ENCODE measurements at places on chromosomes 1 and 21. TPM values are rescaled to one million over a fixed set of nuclear protein-coding genes. Genes with fewer than 3 reads are reported as not detected.

The FAM72C gene
- 0.36 TPM for polyA plus RNA-seq

The ERI3 gene
- 53.1 TPM for polyA plus RNA-seq

DNA sequence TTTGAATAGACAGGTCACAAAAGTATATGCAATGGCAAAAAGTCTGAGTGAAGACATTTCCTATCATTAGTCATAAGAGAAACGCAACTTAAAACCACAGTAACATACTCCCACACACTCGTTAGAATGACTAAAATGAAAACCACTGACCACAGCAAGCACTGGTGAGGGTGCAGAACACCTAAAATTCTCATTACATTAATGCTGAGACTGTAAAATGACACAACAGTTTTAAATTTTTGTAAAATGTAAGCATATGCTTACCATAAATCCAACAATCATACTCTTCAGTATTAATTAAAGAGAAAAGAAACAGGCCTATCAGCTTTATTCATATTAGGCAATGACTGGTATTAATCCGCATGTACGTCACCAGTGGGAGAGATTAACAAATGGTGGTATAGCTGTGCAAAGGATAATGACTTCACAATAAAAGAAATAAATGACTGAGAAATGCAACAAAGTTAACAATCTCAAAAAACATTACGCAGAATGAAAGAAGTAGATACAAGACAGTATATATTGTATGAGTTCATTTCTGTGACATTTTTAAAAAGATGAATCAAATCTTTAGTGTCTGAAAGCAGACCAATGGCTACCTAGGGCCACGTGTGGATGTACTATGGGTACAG, 253.5 kb downstream of the AKT3 start:
- H3K4me1 ChIP-seq: peaks cover 33% of the 10 kb centered on the region
- peak; percentile 73 for DNase-seq
- H3K27me3 ChIP-seq: no peaks in the 10 kb centered on the region
- H3K36me3 ChIP-seq: peaks cover 4% of the 10 kb centered on the region

DNA sequence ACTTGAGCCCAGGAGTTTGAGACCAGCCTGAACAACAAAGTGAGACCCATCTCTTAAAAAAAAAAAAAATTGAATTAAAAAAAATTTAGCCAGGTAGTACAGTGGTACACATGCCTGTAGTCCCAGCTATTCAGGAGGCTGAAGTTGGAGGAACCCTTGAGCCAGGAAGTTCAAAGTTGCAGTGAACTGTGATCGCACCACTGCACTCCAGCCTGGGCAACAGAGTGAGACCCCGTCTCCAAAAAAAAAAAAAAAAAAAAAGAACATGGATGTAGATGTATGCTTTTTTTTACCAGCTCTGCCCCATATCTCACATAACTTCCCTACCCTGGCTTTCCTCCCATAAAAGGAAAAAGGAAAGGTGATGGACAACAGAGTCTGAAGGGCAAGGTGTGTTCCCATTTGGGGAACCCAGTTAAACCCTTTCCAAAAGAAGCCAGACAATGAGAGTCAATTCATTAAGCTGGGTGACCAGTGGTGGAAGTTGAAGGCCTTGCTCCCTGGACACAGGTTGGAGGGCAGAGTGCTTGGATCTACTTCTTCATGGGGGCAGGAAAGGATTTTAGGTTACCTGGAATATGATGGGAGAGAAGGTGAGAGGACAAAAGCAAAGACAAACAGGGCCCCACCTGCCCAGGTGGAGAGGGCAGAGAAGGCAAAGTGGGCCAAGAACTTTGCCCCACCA, 2.9 kb downstream of the KRTCAP2 start:
- H3K4me1 ChIP-seq: peaks cover 56% of the 10 kb centered on the region
- H3K4me3 ChIP-seq: no peak overlapping the region
- H3K27me3 ChIP-seq: peaks cover 22% of the 10 kb centered on the region
- peaks cover 8% of the 10 kb centered on the region for H3K36me3 ChIP-seq

GRCh38 chr1:101379950-101380349, 143.1 kb downstream of the S1PR1 start:
- H3K27me3 ChIP-seq: peaks cover 1% of the 10 kb centered on the region
- H3K4me1 ChIP-seq: peaks cover 9% of the 10 kb centered on the region
- no peak for DNase-seq
- no peaks in the 10 kb centered on the region for H3K36me3 ChIP-seq
- H3K27ac ChIP-seq: peak overlapping the region; percentile 32

- H3K36me3 ChIP-seq: no peaks in the 10 kb centered on the region
- peaks cover 5% of the 10 kb centered on the region for H3K27me3 ChIP-seq
- no peaks in the 10 kb centered on the region for H3K4me1 ChIP-seq
- no peak overlapping the region for H3K27ac ChIP-seq
- no peak overlapping the region for H3K4me3 ChIP-seq
Observed at GRCh38 chr1:246805135-246805716, 81.0 kb downstream of the SCCPDH start.

DNA sequence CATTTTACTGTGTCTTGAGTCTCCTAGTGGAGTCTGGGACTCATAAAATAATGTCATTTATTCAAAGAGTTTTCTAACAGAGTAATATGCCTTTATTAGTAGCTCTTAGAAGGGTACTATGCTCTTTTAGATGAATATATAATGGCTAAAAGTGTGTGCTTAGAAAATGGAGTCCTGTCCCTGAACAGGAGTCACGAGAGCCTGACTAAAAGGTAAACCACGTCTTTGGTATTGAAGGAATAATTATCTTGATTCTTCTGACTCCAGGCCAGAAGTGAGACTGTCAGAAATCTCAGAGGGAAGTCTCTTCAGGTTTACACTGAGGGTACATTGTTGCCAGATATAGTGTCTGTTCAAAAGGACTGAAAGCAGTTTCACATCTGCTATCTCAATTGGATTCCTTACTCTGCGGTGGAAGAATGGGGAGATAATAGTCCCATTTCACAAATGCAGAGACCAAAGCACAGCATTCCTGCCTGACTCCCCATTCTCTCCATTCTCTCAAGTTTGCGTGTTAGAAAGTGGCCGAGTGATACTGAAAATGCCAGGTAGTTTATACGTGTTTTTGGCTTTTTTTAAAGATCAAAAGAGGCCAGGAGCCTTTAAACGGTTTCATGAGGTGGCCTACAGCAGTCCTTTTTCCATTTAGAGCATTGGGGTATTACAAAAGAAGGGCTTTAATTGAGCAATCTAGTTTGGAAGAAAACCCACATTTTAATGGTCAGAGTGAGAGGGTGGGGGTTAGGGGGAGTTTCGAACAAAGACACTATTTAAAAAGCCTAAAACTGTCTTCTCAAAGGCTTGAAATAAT, 176.6 kb downstream of the VPS13D start:
- H3K4me1 ChIP-seq: peaks cover 6% of the 10 kb centered on the region
- peaks cover 41% of the 10 kb centered on the region for H3K36me3 ChIP-seq
- no peak overlapping the region for H3K27ac ChIP-seq

GRCh38 chr1:177227978-177228692, 57.4 kb downstream of the BRINP2 start:
- no peak overlapping the region for H3K4me3 ChIP-seq
- peaks cover 1% of the 10 kb centered on the region for H3K4me1 ChIP-seq
- no peak overlapping the region for H3K27ac ChIP-seq

GRCh38 chr1:53270107-53270506, 31.8 kb upstream of the MAGOH start:
- no peak overlapping the region for H3K27ac ChIP-seq
- no peaks in the 10 kb centered on the region for H3K4me1 ChIP-seq
- DNase-seq: no peak
- H3K36me3 ChIP-seq: peaks cover 9% of the 10 kb centered on the region

GRCh38 chr1:36366091-36366661, 19.5 kb downstream of the STK40 start:
- peaks cover 12% of the 10 kb centered on the region for H3K36me3 ChIP-seq
- DNase-seq: peak; percentile 37
- peaks cover 44% of the 10 kb centered on the region for H3K4me1 ChIP-seq
- H3K4me3 ChIP-seq: no peak overlapping the region
- peaks cover 2% of the 10 kb centered on the region for H3K27me3 ChIP-seq

- peak; percentile 62 for DNase-seq
- peak overlapping the region; percentile 99 for H3K27ac ChIP-seq
Observed at GRCh38 chr1:41914516-41914915, 4.2 kb downstream of the HIVEP3 start.

DNA sequence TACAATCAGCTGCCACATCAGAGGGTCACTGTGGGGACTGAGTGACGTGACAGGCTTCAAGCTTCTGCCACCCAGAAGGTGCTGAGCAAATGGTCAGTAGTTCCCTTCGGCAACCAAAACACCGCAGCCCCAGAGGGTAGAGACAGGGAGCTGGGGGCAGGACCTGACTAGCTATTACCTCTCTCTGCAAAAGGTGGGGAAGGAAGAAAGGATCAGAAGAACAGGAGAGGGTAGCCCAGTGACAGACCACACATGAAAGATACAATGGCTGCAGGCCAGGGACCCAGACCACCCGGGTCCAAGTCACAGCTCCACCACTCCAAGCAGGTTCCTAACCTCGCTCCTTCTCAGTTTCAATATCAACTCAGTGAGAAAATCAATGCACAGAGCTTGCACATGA, 377.1 kb downstream of the NPHP4 start:
- H3K27me3 ChIP-seq: peaks cover 3% of the 10 kb centered on the region
- no peak overlapping the region for H3K27ac ChIP-seq
- no peaks in the 10 kb centered on the region for H3K4me1 ChIP-seq
- H3K4me3 ChIP-seq: no peak overlapping the region
- no peaks in the 10 kb centered on the region for H3K36me3 ChIP-seq

DNA sequence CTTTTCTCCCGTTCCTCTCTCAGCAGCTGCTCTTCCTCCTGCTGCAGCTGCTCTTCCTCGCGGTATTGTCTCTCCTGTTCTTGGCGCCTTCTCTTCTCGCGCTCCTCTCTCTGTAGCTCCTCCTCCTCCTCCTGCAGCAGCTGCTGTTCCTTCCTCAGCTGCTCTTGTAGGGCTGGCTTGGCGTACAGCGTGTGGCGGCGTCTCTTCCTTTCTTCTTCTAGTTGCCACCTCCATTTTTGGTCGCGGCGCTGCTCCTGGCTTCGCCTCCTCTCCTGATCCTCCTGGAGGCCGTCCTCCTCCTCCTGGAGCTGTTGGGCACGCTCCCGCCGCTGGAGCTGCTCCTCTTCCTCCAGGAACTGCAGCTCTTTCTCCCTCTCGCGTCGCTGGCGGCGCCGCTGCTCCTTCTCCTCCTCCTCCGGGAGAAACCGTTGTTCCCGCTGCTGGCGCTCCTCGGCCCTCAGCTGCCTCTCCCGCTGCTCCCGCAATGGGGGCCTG, 4.8 kb downstream of the TCHH start:
- H3K36me3 ChIP-seq: no peaks in the 10 kb centered on the region
- no peak overlapping the region for H3K27ac ChIP-seq
- peaks cover 17% of the 10 kb centered on the region for H3K27me3 ChIP-seq

- no peaks in the 10 kb centered on the region for H3K36me3 ChIP-seq
Observed at GRCh38 chr21:29184037-29184436, 53.6 kb downstream of the MAP3K7CL start.

Measured in immature natural killer cell (primary cell).